ENCODE measurements at places on chromosomes 16 and 17.

GRCh38 chr16:77113835-77114234 is 77.2 kb upstream of the MON1B start:
- DNase-seq: no peak

DNA sequence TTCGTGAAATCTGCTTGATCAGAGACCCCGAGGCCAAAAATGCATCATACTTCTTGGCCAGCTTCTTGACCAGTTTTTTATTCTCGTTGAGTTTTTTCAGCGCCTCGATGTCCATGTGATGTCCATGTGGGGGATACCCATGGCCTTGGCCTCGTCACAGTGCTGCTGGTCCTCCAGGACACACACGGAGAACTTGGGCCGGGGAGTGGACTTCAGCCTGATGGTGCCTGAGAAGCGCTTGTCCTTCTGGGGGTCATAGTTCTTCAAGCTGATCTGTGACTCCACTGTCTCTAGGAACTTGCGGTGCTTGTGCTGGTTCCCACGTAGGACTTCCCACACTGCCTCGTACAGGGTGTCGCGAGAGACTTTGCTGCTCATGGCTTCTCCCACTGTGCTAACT is 16.7 kb downstream of the COX4I1 start:
- no peak for DNase-seq

DNA sequence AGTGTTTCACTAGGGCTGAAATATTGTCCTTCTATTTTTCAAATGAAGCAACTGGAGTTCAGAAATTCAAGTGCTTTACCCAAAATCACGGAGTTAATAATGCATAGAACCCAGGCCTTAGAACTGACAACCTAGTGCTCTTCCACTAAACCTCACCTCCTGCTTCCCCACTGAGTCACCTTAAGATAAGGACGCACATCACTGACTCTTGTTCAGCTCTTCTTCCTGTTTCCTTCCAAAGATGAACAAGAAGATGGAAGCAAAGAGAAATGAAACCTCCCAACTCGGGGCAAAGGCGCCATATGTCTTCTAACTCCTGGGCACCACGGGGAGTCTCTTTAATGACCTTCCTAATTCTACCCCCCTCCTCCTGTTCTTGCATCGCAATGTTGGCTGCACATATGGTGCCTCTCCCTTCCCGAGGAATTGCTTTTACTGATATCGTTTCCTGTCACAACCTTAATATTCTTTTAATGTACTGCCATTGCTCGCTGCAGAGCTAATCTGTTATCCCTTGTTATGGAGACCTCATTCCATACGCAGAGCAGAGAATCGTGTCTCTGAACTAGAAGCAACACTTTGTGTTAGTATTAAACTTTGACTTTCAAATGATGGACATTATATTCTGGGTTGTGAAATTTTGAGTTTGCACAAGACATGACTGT is 591.4 kb downstream of the TMEM114 start:
- DNase-seq: no peak

GRCh38 chr17:3433741-3434140 is at the start of gene OR1E2:
OR1E2 (minus strand) TSS chr17:3433841; CDS start chr17:3433841, 0 bp downstream.
- DNase-seq: no peak

- DNase-seq: no peak
Observed at GRCh38 chr17:81385320-81386111, 9.7 kb upstream of the BAHCC1 start.

Data from vagina (tissue), 2 donors.